ENCODE measurements at places on chromosomes 3 and 15.
A peak's percentile ranks its signal among the peaks of the same experiment; 100 is the strongest.

DNA sequence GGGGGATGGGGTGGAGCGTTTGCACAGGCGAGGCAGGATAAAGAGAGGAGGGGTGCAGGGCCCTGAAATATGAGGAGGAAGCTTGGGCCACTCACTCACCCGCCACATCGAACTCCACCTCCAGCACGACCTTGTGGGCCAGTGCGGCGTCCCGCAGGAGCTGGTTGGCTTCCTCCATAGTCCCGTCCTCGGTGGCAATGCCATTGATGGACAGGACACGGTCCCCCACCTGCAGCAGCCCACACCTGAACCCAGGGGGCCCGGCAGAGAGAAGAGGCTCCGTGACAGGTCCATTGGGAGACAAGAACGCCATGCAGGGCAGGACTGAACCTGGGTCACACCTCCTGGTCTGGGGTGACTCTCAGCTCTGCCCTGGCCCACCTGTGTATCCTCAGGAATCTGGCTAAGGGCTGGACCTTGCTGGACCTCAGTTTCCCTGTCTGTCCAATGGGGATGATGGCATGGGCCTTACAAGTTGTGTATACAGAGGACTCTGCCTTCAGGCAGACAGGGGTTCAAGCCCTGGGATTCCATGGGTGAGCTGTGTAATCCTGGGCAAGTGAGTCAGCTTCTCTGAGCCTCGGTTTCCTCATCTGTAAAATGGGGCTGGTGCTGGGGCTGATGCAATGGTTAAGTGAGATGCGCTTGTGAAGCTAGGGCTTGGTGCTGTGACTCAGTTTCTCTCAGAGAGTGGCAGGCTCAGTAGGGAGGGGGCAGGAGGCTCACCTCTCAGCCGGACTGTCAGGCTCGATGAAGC, 26.4 kb downstream of the GRIP2 start:
- DNase-seq = no peak

DNA sequence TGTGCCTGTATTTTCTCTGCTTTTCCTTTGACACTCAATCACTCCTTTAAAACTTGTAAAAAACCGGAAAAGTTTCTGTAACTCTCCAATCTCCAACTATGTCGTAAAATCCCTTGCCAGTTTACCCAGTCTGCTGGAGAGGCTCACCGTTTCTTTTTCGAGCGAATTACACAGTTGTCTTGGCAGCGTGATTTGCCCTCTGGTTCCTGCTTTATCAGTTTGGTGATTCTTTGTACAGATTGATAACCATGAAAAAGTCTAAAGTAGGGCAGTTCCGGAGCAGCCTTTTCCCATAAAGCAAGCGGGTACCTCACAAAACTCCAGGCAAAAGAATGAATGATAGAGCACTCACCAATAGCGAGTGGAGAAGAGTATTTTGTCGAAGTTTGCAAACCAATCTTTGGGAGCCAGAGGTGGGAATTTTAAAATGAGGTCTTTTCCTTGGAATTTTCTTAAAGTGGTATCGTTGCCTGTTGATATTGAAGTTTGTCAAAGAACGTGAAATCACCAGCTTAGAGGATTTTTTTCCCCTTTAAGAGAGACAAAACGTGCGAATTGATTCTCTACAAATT, at the start of gene TTC23:
Gene TTC23, minus strand, starts transcription at position 312 of the 572 bp plus-strand sequence. CDS start 20,869 bp downstream, outside the sequence.
- DNase-seq = peak; percentile 45

DNA sequence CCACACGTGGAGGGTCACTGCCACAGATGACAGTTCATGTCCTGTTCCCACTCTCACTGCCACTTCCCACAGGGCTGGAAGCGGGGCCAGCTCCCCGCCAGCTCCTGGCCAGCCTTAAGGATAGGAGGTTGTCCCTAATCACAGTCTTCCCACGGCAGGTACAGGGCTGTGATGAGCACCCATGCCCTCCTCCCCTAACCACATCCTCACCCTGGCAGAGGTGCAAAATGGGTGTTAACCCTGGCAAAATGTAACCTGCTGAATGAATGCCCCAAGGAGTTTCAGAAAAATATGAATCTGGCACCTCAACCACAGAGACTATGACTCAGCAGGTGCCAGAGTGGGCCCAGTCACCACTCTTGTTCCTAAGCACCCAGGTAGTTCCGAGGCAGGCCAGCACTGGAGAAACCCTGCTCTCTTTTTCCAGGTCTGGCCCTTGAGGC, 185.1 kb upstream of the TPM1 start:
- no peak for DNase-seq

DNA sequence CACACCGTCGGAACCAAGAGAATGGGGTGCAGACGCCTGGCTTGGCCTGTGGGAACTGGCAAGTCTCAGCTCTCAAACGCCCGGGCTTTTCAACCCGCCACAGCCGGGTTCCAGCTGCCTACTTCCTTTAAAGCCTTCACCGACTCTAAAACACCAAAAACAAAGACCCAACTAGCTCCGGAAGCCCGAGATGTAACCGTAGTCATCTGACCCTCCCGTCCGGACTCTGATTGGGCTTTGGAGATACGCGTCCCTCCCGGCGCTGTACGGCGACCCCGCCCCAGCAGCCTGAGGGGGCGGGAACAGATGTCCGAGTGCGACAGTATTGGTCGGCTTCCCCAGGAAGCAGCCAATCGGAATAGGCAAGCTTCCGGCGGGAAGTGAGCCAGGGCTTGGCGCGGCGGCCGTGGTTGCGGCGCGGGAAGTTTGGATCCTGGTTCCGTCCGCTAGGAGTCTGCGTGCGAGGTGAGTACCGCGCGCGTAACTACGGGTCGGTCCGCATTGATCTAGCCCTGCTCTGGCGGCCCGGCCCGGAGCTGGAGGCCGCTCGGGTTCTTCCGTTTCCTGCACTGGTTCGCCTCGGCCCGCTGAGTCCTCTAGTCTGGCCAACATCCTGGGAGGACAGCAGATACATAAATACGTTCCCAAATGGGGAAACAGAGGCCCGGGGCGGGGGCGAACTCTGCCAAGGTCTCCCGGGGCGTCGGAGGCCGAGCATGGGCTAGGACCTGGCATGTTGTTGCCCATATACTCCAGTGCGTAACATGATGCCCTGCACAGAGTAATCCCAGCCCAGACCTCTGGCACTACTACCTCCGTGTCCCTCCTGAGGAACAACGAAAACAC, at the start of gene BLM:
Gene BLM, plus strand, starts transcription at position 371 of the 846 bp plus-strand sequence. CDS start 30,047 bp downstream, outside the sequence.
- DNase-seq = peak; percentile 94

DNA sequence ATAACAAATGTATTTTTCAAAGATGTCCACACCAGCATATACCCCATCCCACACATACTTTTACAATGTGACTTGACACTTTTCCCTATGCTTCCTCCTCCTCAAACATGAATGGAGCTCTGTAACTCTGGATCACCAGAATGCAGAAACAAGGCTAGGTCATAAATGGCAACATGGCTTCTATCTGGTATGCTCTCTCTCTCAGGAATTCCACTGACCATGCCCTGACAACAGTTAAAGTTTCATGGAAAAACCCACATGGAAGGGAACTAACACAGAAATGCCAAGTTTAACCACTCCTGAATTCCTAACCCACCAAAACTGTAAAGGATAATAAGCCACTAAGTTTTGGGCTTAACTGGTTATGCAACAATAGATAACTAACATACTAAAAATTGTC, 19.9 kb downstream of the MYO9A start:
- DNase-seq = no peak

DNA sequence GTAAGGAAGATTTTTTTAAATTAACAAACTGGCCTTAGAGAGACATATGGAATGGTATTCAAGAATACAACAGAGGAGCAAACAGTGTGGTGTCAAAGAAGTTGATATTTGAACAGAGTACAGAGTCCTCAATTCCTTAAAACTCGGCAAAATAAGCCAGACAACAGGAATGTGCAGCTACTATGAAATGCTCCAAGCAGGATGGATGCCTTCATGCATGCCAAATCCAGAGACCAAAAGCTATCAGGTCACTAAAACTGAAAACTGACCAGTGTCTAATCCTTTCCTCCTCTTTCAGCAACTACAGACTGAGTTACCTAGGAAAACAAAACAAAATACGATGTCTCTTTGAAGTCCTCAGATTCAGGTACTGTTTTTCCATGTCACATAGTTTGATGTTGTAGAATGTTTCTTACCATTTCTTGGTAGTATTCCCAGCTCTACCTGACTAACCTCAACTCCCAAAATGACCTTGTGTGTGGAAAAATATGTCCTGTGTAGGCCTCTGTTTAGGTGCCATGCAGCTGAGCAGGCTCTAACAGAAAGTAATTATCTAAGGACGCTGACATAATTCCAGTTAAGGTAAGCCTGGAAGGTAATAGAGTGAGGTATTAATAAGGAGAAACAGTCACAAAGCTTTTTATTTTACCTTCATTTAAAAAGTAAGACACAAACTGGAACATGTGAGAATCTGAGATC, 46.9 kb downstream of the TBL1XR1 start:
- no peak for DNase-seq

GRCh38 chr3:62833538-62833937, 41.7 kb downstream of the CADPS start:
- peak; percentile 3 for DNase-seq

- DNase-seq = no peak
These were observed 412.1 kb downstream of the TBL1XR1 start for GRCh38 chr3:176785171-176785570.

GRCh38 chr3:171168086-171168485, 141.6 kb upstream of the SLC2A2 start:
- DNase-seq = peak; percentile 20

- no peak for DNase-seq
These were observed 2.4 kb upstream of the PDCD6IP start for GRCh38 chr3:33795856-33796536.

DNA sequence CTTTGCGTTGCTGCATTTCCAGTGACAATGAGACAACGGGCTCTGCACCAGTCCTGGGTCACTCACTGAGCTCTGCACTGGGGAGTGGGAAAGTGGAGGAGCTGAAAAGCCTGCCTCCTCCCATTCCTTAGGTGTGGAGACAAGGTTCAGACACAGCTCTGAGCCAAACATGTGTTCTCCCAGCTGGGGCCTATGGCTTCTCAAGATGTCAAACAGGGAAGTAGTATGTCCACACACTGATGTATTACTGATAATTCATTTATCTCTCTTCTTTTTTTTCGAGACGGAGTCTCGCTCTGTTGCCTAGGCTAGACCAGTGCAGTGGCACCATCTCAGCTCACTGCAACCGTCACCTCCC, 90.2 kb upstream of the SLC4A7 start:
- DNase-seq = no peak

- no peak for DNase-seq
These were observed 104.0 kb upstream of the MYRIP start for GRCh38 chr3:39705351-39705900.

DNA sequence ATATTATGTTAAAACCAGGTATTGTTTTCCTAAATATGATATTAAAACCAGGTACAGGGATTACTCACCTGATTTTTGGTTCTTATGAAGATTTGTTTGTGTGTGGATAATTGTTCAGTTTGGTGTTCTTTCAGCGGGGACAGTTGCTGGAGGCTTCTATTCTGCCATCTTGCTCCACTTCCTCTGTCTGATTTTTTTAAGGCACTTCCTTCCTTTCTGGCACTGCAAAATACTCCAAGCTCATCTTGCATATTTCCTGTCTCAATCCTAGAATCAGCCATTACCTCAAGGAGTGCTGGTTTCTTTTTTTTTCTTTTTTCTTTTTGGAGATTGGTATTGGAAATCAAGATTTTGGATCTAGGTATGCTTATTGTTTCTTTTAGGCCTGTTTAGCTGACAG, 229.9 kb downstream of the SV2B start:
- no peak for DNase-seq

DNA sequence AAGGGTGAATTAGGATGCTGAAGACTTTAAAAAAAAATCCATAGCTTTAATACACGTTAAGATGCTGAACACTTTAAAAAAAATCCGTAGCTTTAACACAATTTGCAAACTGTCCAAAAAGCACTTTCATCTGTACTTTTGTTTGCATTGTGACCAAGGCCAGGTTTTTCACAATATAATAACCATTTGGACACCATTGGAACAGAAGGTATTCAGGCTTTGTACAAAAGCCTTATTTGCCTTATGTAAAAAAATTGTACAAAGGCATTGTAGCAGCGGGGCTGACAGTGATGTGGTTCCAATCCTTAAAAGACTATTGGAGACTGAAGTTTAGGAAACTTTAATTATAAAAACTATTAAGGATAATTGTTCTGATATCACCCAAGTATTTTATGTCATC, 15.2 kb upstream of the ICE2 start:
- no peak for DNase-seq

DNA sequence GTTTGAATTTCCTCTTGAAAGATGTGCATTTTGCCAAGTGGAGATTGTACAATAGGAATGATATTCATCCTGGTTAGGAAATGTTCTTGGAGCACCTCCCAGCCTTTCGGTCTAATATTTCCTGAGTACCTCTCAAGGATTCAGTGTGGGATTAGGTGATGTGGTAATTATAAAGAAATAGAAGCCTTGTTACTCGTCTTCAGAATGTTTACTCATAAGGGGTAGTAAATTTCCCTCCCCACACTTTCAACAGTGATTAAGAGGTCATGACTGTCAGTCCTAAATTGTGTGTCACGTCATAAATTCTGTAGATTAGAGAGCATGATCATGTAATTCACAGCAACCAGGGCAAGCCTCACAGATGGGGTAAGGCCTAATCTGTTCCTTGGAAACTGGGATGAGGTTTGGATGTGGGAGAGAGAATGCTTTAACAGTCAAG, 633.1 kb upstream of the TBL1XR1 start:
- DNase-seq = no peak

GRCh38 chr3:10329495-10330015, 8.6 kb upstream of the SEC13 start:
- no peak for DNase-seq
